NCI-H69 (cell line): ENCODE measurements at places on chromosomes 1 and 21.

- DNase-seq: peak; percentile 22
These were observed 5.2 kb downstream of the ADAMTS5 start for GRCh38 chr21:26961698-26962097.

DNA sequence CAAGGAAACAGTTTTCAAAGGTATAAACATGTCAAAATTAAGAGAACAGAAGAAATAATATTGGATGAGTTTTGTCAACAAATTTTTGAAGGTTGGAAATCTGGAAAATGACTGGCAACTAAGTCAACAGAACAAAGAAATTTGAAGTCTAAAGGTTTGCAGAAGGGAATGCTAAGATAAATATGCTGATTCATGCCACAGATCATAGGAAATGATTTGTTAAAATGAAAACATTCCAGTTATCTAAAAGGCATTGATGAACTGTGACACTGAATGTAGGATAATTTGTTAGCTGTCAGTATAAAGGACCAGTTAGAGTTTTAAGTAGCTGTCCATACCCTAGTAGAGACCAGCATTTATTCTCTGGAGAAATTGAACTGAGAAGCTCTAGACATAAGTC is 157.9 kb upstream of the CHRM3 start:
- DNase-seq: no peak

- peak; percentile 13 for DNase-seq
These were observed 114.4 kb upstream of the TNR start for GRCh38 chr1:175857756-175858155.

DNA sequence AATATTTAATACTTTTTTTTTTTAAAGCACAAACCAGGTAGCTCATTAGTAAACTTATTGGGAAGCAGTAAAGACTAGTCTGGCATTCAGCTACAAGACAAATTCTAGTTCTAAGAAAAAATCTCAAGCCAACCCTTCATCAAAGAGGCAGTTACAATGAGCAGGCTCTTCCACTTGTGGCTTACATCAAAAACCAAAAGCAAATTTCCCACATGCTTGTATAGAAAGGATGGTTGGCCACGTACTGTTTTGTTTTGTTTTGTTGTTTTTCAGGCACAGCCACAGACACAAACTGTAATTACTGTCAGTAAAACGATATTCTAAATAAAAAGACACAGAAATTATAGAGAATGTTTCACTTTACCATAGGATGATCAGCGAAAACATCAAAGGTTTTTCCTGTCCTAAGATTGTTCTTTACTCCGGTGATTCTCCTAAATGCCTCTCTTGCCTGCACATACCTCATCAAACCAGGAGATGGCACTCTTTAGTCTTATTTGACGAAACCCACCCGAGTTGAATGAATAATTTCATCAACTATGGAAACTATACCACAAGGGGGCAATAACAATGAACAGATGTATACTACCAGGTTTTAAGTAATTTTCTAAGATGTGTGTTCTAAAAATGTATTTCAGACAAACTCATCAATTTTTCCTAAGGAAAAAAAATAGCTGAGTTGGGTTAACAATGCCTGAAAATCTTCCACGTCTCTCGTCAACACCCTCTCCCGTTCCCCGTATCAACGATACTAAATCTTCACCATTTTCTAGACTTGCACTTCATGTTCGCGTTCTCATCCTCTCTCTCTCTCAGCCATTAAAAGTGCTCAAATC is 26.9 kb downstream of the RPL5 start:
- peak; percentile 76 for DNase-seq

GRCh38 chr21:42677339-42678321 is 24.2 kb downstream of the PDE9A start:
- DNase-seq: peak; percentile 95

DNA sequence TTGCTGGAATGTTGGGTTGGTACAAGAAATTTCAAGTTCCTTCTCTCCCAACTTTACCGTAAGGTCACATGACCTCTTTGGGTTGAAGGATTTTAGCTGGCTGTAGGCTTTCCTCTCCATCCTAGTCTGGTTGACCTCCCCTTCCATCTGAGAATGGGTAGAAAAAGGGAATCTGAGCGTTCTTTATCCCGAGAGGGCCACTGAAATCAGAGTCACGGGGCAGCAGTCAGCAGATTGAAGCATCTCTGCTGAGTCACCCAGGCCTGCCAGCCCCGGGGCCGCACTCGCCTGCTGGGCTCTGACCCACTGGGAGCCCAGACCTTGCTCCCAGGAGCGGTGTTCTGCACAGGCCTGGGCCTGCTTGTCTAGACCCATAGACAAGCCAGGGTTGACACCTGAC is 31.0 kb downstream of the TMCC2 start:
- peak; percentile 81 for DNase-seq

DNA sequence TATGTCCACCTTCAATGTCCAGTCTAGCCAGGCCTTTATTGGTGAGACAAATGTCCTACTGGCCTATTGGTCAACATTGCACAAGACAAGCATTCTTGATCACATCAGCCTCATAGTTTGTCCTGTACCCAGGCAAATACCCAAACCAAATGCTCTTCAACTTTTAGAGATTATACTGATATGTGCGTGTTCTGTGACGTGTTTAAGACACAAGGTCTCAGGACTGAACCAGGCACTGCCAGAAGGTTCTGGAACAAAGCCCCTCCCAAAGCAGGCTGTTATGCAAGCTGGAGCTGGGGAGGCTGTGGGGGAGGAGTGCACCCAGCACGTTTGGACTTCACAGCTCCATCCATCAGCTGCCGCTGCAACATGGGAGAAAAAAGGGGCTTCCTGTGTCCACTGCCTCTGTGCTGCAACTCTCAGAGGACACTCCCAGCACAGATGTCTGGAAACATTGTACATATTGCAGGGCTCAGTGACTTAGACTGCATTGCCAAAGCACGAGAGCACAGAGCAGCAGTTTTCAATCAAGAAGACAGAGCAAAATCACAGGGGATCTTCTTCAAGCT is 45.9 kb downstream of the NID1 start:
- DNase-seq: no peak

- peak; percentile 48 for DNase-seq
These were observed 228.5 kb downstream of the USH2A start for GRCh38 chr1:216194721-216195120.

GRCh38 chr1:8232036-8232757 is 85.7 kb upstream of the SLC45A1 start:
- no peak for DNase-seq

- no peak for DNase-seq
These were observed 22.1 kb downstream of the MROH7 start for GRCh38 chr1:54663725-54664124.

- no peak for DNase-seq
These were observed 95.6 kb upstream of the TSPAN2 start for GRCh38 chr1:115184951-115185331.

- DNase-seq: no peak
These were observed 12.8 kb upstream of the MPL start for GRCh38 chr1:43324810-43325209.

- no peak for DNase-seq
These were observed 37.0 kb downstream of the CCDC185 start for GRCh38 chr1:223430236-223430635.
